Neural crest cell (in vitro differentiated cells): ENCODE measurements at places on chromosomes 12 and 14.

DNA sequence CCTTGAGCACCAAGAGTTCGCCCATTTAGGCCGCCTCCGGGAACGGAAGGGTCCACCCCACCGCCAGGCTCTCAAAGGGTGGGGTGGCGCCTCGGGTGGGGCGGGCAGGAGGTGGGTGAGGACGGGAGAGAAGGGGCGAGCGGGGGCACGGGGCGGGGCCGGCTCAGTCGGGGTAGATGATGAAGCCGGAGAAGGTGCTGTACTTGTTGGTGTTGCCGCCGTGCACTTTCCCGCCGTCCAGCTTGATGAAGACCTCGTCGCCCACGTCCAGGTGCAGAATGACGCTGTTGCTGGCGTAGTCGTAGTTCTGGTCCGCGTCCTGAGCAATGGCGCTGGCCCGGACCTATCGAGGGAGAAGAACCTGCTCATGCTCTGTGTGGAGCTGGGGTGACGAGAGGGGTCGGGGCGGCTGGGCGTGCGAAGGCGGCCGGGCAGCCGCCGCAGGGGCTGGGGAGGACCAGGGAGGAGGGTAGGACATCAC lies 4.1 kb downstream of the C1QL4 start:
- no peak for DNase-seq

DNA sequence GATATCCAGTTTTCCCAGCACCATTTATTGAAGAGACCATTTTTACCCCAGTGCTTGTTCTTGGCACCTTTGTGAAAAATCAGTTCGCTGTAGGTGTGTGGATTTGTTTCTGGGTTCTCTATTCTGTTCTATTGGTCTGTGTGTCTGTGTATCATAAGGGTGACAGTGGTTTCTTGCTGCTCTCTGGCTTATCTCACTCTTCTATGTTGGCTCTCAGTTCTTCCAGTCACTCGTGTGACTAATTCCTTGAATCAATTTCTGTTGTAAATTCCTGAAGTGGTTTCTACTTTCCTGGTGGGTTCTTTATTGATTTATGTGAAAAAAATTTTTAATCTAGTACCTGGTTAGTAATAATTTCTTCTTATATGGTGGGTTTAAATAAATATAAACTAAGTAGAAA lies 58.3 kb downstream of the OTOGL start:
- DNase-seq, result no peak

GRCh38 chr12:114406316-114406983 lies 506 bp upstream of the TBX5 start:
- no peak for DNase-seq

- DNase-seq, result no peak
Measured at GRCh38 chr14:68994056-68994455, 15.0 kb upstream of the ACTN1 start.

DNA sequence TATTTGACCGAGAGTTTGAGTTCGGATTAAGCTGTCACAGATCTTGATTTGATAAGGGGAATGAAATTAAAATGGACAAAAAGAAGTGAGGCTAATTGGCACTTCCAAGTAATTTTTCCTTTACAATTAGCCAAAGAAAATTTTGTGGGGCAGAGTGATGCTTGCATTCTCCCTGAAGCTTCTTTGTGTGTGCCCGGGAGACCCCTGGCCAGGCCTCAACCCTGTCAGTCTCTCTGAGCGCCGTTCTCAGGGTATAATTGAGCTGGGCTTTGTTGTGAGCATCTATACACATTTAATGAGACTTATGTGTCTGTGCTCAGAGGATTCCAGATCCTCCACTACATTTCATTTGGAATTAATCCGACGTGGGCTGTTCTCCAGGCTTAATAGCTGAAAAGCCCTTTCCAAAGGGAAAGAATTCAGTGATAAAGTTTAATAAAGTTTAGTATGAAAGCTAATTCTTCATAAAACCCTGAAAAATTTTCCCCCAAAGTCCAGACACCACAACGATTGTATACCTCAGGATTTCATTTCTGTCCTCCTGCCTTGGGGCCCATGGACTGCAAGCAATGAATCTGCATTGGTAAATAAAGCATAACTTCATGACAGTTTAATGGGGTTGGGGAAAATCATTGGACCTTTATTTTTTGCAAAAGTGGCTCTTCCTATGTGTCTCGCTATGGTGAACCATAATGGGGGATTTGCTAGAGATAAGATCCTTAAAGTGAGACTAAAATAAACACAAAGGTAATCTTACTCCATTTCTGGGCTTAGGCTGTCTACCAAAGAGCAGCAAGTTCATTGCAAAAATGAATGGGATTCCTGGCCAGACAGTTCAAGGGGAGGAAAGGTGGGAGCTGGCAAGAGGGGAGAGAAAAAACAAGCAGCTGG lies 292.6 kb downstream of the C12orf75 start:
- no peak for DNase-seq

DNA sequence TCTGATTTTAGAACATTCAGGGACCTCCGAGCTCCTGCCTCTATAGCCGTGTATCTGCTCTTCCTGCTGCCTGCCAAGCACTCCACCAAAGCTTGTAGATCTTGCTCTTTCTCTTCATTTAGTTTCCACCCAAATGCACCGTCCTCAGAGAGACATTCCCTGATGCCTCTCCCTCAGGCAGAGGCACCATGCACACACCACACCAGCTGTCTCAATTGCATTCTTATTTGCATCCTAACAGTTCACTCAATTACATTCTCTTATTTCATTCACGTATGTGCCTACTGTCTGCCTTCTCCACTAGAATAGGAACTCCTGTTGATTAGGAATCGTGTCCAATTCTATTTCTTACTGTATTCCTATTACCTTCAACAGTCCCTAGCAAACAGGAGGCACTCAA lies 845.4 kb upstream of the TMEM132C start:
- DNase-seq, result no peak

GRCh38 chr12:64387197-64387816 lies 3.3 kb downstream of the C12orf56 start:
- no peak for DNase-seq

DNA sequence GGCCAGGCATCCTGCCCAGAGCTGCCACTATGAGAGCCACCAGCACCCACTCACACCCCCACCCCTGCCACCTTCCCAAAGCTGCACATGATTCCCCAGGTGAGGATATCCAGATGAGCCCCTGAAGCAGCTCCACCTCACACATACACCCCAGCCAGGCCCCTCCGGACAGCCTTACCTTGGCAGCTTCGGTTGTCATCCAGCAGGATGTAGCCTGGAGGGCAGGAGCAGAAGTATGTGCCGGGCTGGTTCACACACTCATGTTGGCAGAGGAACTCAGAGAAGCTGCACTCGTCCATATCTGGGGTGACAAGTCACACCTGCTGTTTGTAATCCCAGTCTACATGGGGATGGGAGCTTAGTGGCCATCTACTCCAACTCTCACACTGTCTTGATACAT lies 15.4 kb upstream of the TC2N start:
- no peak for DNase-seq

DNA sequence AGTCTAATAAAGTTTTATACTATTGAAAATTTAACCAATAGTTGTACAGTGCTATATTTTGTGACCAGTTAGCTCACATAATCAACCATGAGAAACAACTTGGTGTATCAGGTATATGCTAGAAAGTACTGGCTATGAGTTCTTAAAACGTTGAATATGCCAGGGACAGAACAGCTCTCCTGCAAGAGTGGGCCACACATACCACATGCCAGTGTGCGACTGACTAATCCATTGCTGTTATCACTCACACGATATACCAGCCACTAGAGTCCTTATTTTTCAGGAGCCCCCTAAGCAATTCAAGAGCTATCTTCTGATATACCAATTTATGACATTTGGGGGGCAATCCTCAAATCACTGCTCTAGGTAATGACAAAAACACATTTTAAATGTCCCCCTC lies 9.5 kb downstream of the PKP2 start:
- DNase-seq, result no peak

- no peak for DNase-seq
Measured at GRCh38 chr14:102875652-102876051, 46.8 kb upstream of the AMN start.

DNA sequence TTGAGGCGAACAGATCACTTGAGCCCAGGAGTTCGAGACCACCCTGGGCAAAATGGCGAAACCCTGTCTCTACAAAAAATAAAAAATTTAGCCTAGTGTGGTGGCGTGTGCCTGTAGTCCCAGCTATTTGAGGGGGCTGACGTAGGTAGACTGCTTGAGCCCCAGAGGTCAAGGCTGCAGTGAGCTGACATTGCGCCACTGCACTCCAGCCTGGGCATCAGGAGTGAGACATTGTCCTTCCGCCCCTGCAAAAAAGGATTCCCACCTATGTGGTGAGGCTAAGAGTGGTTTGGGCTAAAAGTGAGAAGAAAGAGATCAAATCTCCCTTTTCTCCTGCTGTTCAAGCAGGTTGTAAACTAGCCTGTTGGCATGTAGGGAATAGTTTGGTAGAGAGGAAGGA lies 5.0 kb upstream of the KTN1 start:
- no peak for DNase-seq

- DNase-seq, result no peak
Measured at GRCh38 chr12:94207849-94208621, 59.7 kb downstream of the PLXNC1 start.

DNA sequence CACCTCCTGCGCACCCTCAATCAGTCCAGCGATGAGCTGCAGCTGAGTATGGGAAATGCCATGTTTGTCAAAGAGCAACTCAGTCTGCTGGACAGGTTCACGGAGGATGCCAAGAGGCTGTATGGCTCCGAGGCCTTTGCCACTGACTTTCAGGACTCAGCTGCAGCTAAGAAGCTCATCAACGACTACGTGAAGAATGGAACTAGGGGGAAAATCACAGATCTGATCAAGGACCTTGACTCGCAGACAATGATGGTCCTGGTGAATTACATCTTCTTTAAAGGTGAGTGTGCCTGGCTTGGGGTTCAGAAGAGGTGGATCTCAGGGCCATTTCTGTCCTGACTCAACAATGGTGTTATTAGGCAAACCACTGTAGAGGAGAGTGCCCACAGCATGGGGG lies 2.6 kb downstream of the SERPINA3 start:
- no peak for DNase-seq

DNA sequence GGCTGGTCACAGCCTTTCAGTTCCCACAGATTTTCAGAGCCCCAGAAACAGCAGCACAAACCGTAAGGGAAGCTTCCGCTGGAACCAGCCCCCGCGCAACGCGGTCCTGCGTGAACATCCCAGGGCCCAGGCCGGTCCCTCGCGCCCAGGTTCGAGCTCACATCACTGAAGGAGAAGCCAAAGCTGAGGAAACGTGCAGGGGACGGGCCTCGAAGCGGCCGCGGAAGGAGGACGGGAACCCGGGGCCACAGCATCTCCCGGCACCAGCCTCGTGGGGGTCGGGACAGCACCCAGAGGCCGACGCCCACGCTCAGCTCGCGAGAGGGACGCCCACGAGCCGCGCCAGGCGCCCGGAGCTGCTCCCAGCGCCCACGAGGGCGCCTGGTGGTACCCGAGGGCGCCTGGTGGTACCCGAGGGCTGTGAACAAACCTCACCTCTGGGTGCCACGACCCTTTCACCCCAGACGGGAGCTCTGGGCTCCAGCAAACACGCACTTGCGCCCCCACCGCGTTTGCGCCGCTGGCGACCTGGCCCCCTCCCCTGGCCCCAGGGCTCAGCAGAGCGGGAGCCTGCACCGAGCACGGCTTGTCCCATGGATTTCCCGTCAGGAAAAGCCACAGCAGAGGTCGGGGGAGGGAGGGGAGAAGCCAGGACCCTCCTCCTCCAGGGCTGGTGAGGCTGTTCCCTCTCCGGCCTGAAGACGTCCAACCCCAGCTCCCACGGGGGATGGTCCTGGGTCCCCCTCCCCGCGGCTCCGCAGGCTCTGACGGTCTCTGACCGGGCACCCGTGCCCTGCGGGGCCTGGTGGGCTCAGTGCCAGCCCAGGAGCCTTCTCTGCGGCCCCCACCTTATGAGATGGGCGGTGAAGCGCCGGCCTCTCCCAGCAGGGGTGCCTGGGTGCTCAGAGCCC lies 6.9 kb downstream of the LRCOL1 start:
- no peak for DNase-seq

DNA sequence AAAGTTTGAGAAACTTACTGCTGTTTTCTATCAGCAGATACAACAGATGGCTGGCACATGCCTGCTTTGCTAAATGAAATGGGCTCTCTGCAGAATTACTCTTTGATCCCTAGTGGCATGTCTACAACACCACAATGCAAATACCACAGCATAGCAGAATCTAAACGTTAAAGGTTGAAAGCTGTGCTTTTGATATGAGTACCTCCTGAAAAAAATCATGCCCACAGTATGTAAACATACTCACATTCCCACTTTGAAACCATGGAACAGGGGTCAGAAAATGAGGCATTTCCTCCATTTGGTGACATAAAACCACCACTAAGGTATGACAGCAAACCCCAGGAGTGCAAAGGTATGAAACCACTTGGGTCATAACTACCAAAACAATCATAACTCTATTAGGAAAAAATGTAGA lies 7.5 kb downstream of the WIF1 start:
- DNase-seq, result no peak

GRCh38 chr12:28242129-28242495 lies 51.9 kb downstream of the CCDC91 start:
- DNase-seq, result no peak

DNA sequence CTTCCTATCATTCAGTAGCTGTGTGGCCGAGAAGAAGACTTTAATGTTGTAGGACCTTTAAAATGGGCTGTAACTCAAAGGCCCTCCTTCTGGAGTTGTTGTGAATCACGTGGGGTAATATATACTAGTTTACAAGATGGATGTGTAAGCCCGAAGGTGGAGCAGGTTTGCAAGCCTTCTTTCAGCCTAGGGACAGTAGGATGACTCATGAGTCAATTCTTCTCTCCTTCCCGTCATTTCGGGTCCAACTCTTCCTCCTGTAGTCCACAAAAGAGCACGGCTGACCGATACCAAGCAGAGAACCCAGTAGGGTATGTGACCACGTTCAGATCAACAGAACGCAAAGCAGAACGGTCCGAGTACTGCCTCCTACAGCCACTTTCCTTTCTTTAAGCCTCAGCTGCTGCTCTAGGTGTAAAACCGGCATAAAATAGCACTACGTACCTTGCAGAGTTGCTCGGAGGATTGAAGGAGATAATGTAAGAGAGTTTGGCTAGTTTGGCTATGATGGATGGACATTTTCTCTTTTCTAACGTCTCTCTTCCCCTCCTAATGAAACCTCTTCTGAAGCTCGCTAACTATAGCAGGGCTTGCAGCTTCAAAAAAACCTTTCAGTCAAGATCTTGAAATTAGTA lies 1.3 kb upstream of the RASSF3 start:
- no peak for DNase-seq

DNA sequence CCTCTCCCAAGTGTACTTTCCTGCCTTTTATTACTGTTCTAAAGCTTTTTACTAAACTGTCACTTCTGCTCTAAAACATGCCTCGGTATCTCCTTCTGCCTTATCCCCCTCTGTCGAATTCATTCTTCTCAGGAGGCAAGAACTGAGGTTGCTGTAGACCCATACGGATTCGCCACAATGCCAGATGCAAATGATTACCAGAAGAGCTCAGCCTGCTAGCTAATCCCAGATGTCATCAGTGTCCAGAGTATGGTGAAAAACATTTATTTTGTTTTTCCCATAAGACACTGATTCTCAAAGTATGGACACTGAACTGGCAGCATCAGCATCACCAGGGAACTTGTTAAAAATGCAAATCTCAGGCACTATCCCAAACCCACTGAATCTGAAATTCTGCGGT lies 359.3 kb downstream of the TMTC2 start:
- no peak for DNase-seq
